ENCODE measurements at places on chromosomes 2 and 18.

- DNase-seq: no peak
These were observed 44.8 kb downstream of the KCMF1 start for GRCh38 chr2:85015653-85016360.

DNA sequence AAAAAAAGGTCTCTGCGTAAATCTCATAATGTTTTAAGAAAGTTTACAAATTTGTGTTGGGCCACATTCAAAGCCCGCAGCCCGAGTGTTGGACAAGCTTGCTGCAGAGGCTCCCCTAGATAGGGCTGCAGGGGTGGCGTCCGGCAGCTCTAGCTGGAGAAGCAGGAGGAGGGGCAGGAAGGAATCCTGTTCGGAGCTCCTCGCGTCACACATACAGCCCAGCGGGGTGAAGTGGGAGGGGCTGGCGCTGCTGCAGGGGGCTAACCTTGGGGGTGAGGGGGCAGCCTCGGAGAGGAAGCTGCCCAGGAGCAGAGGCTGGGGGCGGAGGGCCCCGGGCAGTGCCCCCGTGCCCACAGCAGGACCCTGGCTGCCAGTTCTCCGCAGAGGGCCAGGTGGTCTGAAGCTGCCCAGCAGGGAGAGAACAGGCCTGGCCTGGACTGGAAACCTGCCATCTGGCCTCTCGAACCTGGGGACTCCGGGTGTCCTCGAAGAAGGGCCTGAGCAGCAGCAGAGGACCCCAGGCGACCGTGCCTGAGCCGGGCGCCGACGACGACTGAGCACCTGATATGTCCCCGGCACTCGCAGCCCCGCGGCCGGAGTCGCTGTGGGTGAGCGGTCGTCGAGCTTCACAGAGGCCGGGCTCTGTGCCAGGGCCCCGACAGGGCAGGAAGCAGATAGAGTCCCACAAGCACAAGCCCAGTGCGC is 2.6 kb upstream of the GPR35 start:
- no peak for DNase-seq

GRCh38 chr2:127358044-127358443 is 29.7 kb downstream of the MAP3K2 start:
- DNase-seq: no peak

DNA sequence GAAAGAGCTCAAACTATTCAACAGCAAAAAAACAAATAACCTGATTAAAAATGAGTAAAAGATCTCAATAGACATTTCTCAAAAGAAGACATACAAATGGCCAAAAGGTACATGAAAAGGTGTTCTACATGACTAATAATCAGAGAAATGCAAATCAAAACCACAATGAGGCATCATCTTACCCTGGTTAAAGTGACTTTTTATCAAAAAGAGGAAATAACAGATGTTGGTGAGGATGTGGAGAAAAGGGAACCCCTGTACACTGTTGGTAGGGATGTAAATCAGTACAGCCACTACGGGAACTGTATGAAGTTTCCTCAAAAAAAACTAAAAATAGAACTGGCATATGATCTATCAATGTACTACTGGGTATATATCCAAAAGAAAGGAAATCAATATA is 39.8 kb upstream of the TMEM163 start:
- DNase-seq: no peak

- peak; percentile 65 for DNase-seq
These were observed 3.2 kb downstream of the NT5DC4 start for GRCh38 chr2:112723995-112724394.

DNA sequence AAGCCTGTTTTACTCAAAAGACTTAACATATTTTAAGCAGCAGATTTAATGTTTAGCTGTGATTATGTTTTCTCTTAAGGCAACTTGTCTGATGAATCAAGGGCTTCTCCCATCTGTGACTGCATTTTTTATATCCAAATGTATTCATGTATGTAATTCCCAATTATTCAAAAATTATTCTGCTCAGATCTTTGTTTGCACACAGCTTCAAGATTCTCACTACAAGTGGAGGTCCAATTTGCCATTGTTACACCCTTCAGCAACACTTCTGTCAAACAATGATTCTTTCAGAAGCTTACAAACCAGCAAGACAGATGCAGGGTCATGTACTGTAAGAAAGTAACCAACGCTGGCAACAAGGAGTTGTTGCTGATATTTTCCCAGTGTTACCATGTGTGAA is 5.9 kb upstream of the LRPPRC start:
- DNase-seq: no peak

DNA sequence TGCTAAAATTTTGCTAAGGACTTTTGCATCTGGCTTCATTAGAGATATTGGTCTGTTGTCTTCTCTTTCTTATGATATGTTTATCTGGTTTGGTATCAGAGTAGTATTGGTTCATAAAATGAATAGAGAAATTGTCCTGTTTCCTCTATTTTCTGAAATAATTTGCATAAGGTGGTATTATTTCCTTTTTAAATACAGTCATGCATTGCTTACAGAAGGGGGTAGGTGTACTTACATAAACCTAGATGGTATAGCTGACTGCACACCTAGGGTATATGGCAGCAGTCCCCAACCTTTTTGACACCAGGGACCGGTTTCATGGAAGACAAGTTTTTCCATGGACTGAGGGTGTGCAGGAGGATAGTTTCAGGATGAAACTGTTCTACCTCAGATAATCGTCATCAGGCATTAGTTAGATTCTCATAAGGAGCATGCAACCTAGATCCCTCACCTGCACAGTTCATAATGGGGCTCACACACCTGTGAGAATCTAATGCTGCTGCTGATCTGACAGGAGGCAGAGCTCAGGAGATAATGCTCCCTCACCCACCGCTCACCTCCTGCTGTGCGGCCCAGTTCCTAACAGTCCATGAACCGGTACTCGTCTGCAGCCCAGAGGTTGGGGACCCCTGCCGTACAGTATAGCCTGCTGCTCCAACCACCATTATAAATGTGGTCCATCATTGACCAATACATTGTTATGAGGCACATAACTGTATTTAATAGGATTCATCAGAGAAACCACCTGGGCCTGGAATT is 189.2 kb downstream of the FAM210A start:
- peak; percentile 50 for DNase-seq

DNA sequence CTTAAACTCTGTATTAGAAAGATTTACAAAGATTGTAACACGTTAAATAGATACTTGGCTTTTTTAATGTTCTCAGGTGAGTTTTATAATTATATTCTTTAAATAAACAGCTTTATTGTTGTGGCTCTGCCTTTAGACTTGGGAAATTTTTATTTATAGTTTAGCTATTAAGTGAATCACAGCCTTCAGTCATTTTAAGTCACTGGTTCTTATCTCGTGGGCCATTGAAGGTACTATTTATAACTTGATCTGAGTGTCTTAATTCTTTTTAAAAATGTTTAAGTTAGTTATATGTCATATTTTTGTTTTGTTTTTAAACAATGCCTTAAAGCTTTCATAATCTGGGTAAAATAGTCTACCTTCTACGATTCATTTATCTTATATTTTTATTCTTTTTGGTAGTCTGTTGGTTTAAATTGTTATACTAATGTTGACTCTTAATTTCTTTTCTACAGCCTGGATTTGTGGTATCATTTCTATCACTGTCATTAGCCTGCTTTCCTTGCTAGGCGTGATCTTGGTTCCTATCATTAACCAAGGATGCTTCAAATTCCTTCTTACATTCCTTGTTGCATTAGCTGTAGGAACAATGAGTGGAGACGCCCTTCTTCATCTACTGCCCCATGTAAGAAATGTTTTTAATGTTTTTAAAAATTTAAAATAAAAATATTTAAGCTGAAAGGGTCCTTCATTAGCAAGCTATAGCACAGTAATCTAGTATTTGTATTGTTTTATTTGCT is 49.3 kb downstream of the SLC39A10 start:
- DNase-seq: no peak

DNA sequence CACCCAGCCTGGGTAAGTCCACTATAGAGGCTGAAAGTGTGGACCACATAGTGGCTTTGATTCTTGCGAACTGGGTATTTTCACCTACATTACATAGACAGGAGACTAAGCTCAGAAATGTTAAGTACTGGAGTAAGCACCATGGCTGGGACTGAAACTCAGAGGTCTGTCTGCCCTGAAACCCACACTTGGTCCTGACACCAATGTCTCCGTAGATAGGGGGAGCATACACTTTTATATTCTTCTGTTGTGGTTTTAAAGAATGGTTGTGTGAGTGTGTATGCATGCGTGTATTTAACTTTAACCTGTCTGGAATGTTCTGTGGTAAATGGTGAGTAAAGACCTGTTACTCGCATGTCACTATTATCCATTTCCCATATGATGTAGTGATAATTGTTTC is 10.3 kb upstream of the NPPC start:
- no peak for DNase-seq

DNA sequence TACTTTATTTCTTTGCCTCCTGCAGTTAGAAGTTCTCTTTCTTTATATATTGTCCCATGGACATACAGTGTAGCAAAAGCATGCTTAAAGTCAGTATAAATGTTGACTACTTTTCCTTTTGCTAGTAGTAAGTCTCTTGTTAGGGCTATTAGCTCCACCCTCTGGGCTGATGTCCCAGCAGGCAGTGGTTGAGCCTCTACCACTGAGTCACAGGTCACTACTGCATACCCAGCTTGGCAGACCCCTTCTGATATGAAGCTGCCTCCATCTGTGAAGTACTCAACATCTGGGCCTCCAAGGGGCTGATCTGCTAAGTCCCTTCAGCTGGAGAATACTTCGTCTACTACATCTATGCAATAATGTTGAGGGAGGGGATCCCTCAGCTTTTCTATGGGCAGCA is 61.0 kb upstream of the SLC35G4 start:
- no peak for DNase-seq

GRCh38 chr2:47019961-47020681 is 104.5 kb upstream of the MCFD2 start:
- DNase-seq: no peak

DNA sequence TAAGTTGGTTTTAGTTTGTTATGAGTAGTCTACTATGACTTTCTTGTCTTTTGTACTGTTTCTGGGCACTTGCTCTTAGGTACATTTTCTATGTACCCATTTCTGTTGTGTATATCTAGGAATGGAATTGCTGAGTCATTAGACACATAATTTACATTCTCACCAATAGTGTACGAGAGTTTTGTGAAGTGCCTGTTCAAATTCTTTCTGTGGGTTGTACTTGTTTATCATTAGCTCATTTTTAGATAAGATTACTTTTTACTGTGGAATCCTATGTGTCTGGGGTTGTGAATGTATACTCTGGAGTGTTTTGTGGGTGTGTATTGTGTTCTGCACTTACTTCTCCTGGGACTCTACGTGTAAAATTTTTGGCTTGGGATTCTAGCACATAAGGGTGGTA is 36.6 kb upstream of the CD28 start:
- no peak for DNase-seq

DNA sequence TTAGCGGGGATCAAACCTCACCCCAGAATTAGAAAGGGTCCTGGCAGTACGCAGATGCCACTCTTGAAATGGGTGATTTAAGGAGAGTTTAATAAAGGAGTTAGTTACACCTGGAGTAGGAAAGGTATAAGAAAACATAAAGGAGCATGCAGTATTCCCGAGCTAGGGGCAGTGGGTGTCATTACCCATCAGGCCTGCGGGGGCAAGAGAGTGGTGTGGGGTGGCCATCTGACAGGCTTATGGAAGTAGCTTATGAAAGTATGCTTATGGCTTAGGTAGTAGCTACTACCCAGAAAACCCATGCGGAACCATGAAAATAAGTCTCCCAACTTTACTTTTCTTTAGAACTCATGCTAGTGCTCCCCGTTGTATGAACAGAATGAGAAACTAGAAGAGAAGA is 568.9 kb upstream of the ACVR2A start:
- no peak for DNase-seq

DNA sequence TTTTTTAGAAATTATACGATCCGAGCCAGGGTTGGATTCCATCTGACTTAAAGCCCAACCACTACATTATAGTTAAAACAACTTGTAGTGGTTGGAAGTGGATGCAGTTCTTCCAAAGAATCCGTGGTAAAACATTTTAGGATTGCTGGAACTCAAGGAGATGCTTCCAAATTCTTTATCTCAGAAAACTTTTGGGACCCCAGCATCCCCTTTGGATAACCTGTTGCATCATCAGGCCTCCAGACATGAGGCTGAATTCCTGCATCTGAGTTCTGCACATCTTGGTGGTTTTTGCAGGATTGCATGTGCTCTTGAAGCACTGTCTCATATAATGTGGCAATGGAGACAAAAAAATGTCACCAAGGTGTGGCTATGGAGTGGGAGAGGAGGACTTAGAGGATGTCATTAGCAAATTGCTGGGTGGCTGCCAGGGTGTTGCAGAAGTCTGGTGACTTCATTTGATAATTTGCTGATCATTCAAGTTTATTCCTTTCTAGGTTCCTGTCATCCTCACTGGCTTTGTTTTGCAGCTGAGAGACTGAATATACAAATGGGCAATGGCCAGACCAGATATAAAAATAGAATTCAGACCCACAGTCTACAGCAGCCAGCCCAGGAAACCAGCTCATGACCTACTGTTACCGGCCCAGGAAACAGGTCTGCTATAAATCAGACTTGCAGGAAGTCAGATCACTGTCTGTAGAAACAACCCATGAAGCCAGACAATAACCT is 207.7 kb downstream of the BCL2 start:
- DNase-seq: no peak

DNA sequence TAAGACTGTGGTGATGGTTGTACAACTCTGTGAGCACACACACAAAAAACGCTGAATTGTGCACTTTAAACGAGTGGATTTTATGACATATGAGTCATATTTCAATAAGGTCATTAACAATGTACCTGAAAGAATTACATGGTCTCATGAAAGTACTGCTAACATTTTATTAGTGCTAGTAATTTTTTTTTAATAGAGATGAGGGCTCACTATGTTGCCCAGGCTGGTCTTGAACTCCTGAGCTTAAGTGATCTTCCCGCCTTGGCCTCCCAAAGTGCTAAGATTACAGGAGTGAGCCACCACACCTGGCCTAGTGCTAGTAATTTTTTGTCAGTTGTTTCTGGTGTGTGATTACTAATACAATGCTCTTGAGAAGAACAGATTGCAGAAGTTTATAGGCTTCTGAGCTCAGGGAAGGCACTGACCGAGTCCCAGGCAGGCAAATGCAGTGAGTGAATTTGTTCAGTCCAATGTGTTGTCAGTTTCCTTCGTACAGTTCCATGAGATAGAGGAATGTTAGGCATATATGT is 177.0 kb downstream of the TGIF1 start:
- no peak for DNase-seq

GRCh38 chr2:206863716-206864115 is 75.6 kb upstream of the CPO start:
- no peak for DNase-seq

DNA sequence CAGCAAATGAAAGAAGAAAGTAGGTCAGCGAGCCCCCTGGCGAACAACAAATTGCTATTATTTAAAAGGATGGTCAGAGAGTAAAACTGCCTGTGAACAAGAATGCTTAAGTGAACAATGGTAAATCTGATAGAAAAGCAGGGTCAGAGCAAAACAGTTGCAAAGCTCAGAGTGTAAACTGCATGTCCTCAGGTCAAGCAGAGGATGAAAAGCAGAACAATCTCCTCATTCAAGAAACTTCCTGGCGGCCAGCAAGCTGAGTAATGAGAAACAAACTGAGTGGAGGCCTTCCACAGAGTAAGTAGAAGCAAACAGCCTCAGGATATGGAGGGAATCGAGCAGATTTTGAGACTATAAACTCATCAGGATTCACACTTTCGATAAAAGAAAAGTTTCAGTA is 117.9 kb downstream of the PPP1R1C start:
- no peak for DNase-seq

- no peak for DNase-seq
These were observed 112.6 kb downstream of the EHBP1 start for GRCh38 chr2:62817995-62818713.
